Activated CD4-positive, alpha-beta T cell treated with anti-CD3 and anti-CD28 coated beads, Interleukin-2, amount 10 ng/mL, durations not matched to agents 24 days and 14 days (primary cell): ENCODE measurements at places on chromosomes 16 and 17. TPM values are rescaled to one million over a fixed set of nuclear protein-coding genes. Genes with fewer than 3 reads are reported as not detected.

The TPSG1 gene
- not detected in 2 replicates for total RNA-seq

- DNase-seq: no peak
- H3K36me3 ChIP-seq: no peaks in the 10 kb centered on the region
- no peak overlapping the region for H3K4me3 ChIP-seq
- peaks cover 6% of the 10 kb centered on the region for H3K27me3 ChIP-seq
- H3K27ac ChIP-seq: no peak overlapping the region
- no peaks in the 10 kb centered on the region for H3K4me1 ChIP-seq
Measured at GRCh38 chr16:26995522-26995921, 71.2 kb upstream of the C16orf82 start.

The RABEP2 gene
- 20.5 and 23.7 TPM in 2 replicates for total RNA-seq

- no peak overlapping the region for H3K27ac ChIP-seq
- H3K4me3 ChIP-seq: no peak overlapping the region
- no peaks in the 10 kb centered on the region for H3K27me3 ChIP-seq
- H3K4me1 ChIP-seq: peaks cover 16% of the 10 kb centered on the region
- peaks cover 2% of the 10 kb centered on the region for H3K36me3 ChIP-seq
Measured at GRCh38 chr16:53899431-53899830, 195.5 kb downstream of the FTO start.

- H3K4me1 ChIP-seq: no peaks in the 10 kb centered on the region
- no peak overlapping the region for H3K4me3 ChIP-seq
- no peak overlapping the region for H3K27ac ChIP-seq
Measured at GRCh38 chr16:75997606-75998005, 271.3 kb upstream of the CPHXL start.

GRCh38 chr16:28283173-28283572 lies 9.2 kb upstream of the SBK1 start:
- no peaks in the 10 kb centered on the region for H3K27me3 ChIP-seq
- DNase-seq: no peak
- H3K27ac ChIP-seq: no peak overlapping the region
- H3K36me3 ChIP-seq: no peaks in the 10 kb centered on the region

- no peaks in the 10 kb centered on the region for H3K27me3 ChIP-seq
- H3K4me3 ChIP-seq: no peak overlapping the region
- no peak overlapping the region for H3K27ac ChIP-seq
- DNase-seq: no peak
Measured at GRCh38 chr16:56684926-56685590, 2.8 kb downstream of the MT1X start.
